ENCODE measurements at places on chromosomes 2 and 18. TPM values are rescaled to one million over a fixed set of nuclear protein-coding genes. Genes with fewer than 3 reads are reported as not detected.

Gene CCL20
- total RNA-seq = not detected

Gene POTEJ
- not detected for total RNA-seq

- no peak overlapping the region for H3K27ac ChIP-seq
- H3K36me3 ChIP-seq = no peaks in the 10 kb centered on the region
- H3K4me1 ChIP-seq = peaks cover 5% of the 10 kb centered on the region
- H3K4me3 ChIP-seq = no peak overlapping the region
- DNase-seq = peak; percentile 64
These were observed 262.1 kb downstream of the LPIN1 start for GRCh38 chr2:12008425-12009061.

Gene KCTD1
- total RNA-seq = 4.7 TPM

- peaks cover 43% of the 10 kb centered on the region for H3K27me3 ChIP-seq
- H3K4me1 ChIP-seq = no peaks in the 10 kb centered on the region
- H3K4me3 ChIP-seq = no peak overlapping the region
- no peaks in the 10 kb centered on the region for H3K36me3 ChIP-seq
- DNase-seq = no peak
These were observed 865 bp downstream of the GALR1 start for GRCh38 chr18:77250501-77250925.

- H3K27me3 ChIP-seq = peaks cover 27% of the 10 kb centered on the region
- no peaks in the 10 kb centered on the region for H3K4me1 ChIP-seq
- no peak for DNase-seq
- no peaks in the 10 kb centered on the region for H3K36me3 ChIP-seq
These were observed 72.5 kb downstream of the GNAL start for GRCh38 chr18:11761553-11761952.

Gene PSTPIP2
- 14.4 TPM for total RNA-seq

DNA sequence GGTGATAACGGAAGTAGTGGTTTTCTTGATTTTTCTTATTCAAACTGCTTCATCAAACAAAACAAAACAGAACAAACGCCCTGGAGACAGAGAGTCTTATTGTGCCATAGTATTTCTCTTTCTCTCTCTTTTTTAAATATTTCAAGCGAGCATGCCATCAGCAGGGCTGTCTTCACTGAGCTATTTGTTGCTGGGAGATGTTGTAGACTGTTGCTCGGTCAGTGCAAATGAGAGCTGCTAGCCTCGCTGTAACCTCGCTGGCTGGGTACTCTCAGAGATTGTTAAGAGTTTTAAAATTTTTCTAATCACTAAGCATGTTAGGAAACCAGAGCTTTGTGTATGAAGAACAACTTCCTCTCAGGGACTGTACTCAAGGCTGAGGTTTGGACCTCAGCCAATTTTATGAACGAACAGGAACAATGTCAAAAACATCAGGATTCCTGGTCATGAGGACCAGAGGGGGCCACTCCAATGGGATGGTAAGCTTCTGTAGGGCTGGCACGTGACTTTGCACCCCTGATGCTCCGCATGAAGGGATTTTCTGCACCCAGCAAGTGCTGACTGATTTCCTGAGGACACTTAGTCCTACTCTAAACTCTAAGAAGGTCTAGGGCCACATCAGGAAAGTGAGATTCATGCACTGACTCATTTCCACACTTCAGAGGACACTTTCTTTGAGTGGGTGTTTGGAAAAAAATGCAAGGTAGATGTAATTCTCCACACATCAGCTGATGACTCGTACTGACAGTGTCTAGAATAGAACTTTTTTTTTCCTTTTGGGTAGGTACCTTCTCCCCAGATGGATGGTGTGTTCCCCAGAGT is 59.8 kb upstream of the IL1R1 start:
- H3K27me3 ChIP-seq = no peaks in the 10 kb centered on the region
- no peak overlapping the region for H3K4me3 ChIP-seq
- peak; percentile 91 for DNase-seq
- H3K27ac ChIP-seq = peak overlapping the region; percentile 70
- no peaks in the 10 kb centered on the region for H3K36me3 ChIP-seq

GRCh38 chr2:114061566-114062098 is 171.7 kb downstream of the ACTR3 start:
- no peaks in the 10 kb centered on the region for H3K27me3 ChIP-seq
- no peak for DNase-seq
- no peak overlapping the region for H3K4me3 ChIP-seq
- H3K27ac ChIP-seq = no peak overlapping the region
- no peaks in the 10 kb centered on the region for H3K36me3 ChIP-seq

Gene STAT4
- 0.28 TPM for total RNA-seq

GRCh38 chr2:20378891-20379519 is 28.4 kb upstream of the PUM2 start:
- no peaks in the 10 kb centered on the region for H3K27me3 ChIP-seq
- no peaks in the 10 kb centered on the region for H3K36me3 ChIP-seq
- peaks cover 19% of the 10 kb centered on the region for H3K4me1 ChIP-seq
- no peak overlapping the region for H3K4me3 ChIP-seq

DNA sequence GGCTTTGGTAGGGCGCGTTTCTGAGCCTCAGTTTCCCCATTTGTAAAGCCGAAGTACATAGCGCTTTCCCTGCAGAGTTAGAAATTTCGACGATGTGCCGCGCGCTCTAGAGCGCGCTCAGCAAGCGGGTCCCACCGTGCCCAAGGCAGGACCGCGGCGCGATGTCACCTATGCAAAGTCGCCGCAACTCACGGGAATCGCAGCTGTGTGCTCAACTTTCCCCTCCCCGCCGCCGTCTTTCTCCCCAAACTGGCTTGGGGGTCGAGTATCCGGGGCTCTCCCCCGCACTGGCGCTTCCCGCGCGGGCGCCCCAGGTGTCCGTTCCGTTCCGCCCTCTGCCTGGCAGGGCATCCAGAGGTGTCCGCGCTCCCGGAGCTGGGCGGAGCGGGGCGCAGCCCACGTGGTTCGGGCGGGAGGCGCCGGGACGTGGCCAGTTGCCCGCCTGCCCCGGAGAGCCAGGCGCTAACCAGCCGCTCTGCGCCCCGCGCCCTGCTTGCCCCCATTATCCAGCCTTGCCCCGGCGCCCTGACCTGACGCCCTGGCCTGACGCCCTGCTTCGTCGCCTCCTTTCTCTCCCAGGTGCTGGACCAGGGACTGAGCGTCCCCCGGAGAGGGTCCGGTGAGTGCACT is at the start of gene MLPH:
Gene MLPH (plus strand): TSS at position 433 of the 630 bp plus-strand sequence. CDS start 6,176 bp downstream, outside the sequence.
- H3K27me3 ChIP-seq = no peaks in the 10 kb centered on the region
- peak within 1 kb of the TSS; percentile 68 for H3K27ac ChIP-seq
- H3K4me1 ChIP-seq = peaks cover 18% of the 10 kb centered on the region
- H3K4me3 ChIP-seq = peak within 1 kb of the TSS; percentile 70
- peak; percentile 43 for DNase-seq
- 0 out of 2 replicates have a peak, but pooled peaks cover 1% of the 10 kb centered on the region for H3K36me3 ChIP-seq

GRCh38 chr2:224958873-224959272 is 83.4 kb downstream of the DOCK10 start:
- H3K27me3 ChIP-seq = no peaks in the 10 kb centered on the region
- no peak overlapping the region for H3K4me3 ChIP-seq
- no peaks in the 10 kb centered on the region for H3K4me1 ChIP-seq
- DNase-seq = no peak
- no peak overlapping the region for H3K27ac ChIP-seq

DNA sequence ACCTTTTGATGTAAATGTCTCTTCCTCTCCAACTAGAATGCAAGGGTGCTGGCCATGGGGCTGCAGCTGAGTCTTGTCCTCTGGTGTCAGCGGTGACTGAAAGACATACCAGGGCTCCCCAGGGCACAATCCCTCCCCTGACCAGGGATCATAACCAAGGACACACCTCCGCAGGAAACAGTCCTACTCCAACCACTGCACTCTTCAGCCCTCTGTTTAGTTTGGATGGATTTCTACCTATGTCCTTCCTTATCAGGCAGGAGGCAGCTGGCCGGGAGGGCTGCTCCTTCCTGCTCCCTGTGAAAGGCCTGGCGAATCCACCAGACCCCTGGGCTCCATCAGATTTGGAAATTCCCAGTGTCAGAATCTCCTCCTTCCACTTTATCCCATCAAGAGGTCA is 185.2 kb upstream of the ID2 start:
- H3K4me3 ChIP-seq = no peak overlapping the region
- H3K4me1 ChIP-seq = no peaks in the 10 kb centered on the region
- no peaks in the 10 kb centered on the region for H3K36me3 ChIP-seq
- no peak overlapping the region for H3K27ac ChIP-seq

DNA sequence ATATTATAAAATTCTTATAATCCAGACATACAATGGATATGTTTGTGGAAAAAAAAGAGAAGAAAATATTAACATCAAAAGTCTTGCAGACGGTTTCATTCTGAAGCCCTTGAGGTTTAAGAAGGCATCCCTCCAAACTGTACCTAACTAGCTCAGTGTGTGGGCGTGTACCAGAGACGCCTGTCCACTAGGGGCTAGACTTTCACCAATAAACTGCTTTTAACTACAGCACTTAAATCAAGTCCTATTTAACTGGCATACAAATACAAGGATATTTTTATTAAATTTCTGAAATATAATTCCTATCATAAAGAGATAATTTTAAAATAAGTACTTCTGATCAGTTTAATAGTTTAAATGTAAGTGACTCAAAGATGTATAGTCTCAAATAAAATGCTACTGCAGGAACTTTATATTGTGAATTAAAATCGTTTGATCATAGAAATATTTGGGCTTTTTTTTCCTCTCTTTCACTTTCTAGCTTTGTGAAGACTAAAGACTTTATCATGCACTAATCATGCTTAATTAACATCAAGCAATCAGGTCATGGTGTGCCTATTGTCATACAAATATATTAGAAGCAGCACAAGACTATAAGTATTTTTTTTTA is 437.7 kb downstream of the SATB2 start:
- H3K27ac ChIP-seq = no peak overlapping the region
- DNase-seq = peak; percentile 59
- no peaks in the 10 kb centered on the region for H3K36me3 ChIP-seq

GRCh38 chr2:71882949-71883472 is 264.7 kb downstream of the CYP26B1 start:
- peaks cover 2% of the 10 kb centered on the region for H3K27me3 ChIP-seq
- H3K27ac ChIP-seq = peak overlapping the region; percentile 42
- DNase-seq = peak; percentile 78
- H3K36me3 ChIP-seq = no peaks in the 10 kb centered on the region

Gene CTNNA2
- not detected for total RNA-seq

- H3K27ac ChIP-seq = no peak overlapping the region
- no peak for DNase-seq
- peaks cover 5% of the 10 kb centered on the region for H3K36me3 ChIP-seq
- no peaks in the 10 kb centered on the region for H3K4me1 ChIP-seq
- no peaks in the 10 kb centered on the region for H3K27me3 ChIP-seq
These were observed 188.3 kb downstream of the GBX2 start for GRCh38 chr2:235979753-235980435.

DNA sequence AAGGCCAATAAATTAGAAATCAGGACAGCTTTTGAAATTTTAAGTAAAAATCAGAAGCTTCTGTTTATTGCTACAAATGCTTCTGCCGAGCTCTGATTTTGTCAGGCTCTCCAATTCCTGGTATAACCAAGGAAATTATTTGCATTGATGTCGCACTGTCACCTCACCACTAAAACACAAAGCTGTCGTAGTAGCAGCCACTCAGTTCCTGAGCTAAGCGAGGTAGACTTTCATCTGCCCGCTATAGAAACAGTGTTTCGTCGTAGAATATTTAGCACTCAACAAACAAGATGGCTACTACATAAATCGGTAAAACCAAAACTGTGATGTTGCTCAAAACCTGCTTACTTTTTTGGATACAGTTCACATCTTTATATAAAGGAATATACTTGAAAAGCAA is 141.3 kb upstream of the FOSL2 start:
- H3K4me3 ChIP-seq = no peak overlapping the region
- H3K27me3 ChIP-seq = no peaks in the 10 kb centered on the region
- H3K4me1 ChIP-seq = peaks cover 4% of the 10 kb centered on the region
- no peak for DNase-seq
- no peaks in the 10 kb centered on the region for H3K36me3 ChIP-seq

DNA sequence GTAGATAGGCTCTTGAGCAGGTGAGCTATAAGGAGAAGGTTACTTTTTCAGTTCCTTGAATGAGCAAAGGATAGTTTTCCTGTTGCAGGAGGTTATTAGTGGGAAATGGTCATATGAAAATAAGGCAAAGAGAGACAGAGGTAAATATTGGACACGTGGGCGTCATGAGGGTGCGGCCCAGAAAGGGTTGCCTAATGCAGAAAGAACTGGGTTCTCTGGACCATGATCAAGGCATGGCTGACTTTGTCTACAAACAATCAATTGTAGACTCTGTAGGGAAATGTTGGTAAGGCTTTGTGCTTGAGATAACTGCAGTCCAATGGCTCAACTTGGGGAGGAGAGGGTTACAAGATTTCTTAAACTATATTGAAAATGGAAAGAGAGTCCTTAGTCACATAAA is 585.8 kb downstream of the BCL11A start:
- no peak overlapping the region for H3K27ac ChIP-seq
- DNase-seq = no peak
- no peaks in the 10 kb centered on the region for H3K36me3 ChIP-seq
- H3K4me3 ChIP-seq = no peak overlapping the region

- no peak for DNase-seq
- H3K36me3 ChIP-seq = no peaks in the 10 kb centered on the region
- H3K4me3 ChIP-seq = no peak overlapping the region
- H3K4me1 ChIP-seq = no peaks in the 10 kb centered on the region
These were observed 94.4 kb upstream of the GPC1 start for GRCh38 chr2:240341064-240341463.

- no peak for DNase-seq
- H3K27ac ChIP-seq = no peak overlapping the region
- H3K4me1 ChIP-seq = no peaks in the 10 kb centered on the region
These were observed 229.4 kb upstream of the SMAD2 start for GRCh38 chr18:48159816-48160215.

DNA sequence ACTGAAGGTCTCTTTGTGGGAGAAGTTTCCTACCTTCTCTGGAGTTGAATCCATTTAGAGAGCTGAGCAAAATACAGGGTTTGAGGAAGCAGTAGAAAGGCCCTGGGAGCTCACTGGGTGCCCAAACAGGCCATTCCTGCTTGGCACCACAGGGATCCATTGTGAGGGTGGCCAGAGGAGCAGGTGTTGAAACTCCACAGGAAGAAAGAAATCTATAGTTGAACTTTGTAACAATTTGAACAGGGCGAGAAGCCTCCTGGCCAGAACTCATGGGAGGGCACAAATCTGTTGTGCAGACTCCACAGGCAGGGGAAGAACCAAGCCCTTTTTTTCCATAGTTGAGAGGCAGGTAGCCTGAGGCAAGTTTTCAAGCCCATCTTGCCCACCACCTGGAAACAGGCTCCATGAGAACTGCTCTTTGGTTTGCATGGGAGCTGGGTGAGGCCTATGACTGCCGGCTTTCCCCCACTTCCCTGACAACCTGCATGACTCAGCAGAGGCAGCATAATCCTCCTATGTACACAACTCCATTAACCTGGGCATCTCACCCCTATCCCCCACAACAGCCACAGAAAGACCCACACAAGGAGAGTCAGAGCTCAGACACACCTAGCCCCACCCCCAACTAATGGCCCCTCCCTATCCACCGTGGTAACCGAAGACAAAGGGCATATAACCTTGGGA is 1053.0 kb downstream of the TSN start:
- no peaks in the 10 kb centered on the region for H3K36me3 ChIP-seq
- no peak overlapping the region for H3K27ac ChIP-seq
- H3K4me1 ChIP-seq = no peaks in the 10 kb centered on the region
- H3K27me3 ChIP-seq = no peaks in the 10 kb centered on the region

- H3K27me3 ChIP-seq = no peaks in the 10 kb centered on the region
- H3K4me1 ChIP-seq = peaks cover 2% of the 10 kb centered on the region
- H3K27ac ChIP-seq = no peak overlapping the region
- H3K4me3 ChIP-seq = no peak overlapping the region
- H3K36me3 ChIP-seq = no peaks in the 10 kb centered on the region
- no peak for DNase-seq
These were observed 41.8 kb downstream of the SMAD7 start for GRCh38 chr18:48908916-48909315.

Gene COLEC11
- 0.28 TPM for total RNA-seq

Gene C1QL2
- total RNA-seq = not detected
